ENCODE measurements at places on chromosomes 4 and X.

GRCh38 chr4:12186526-12186925 is 757.8 kb upstream of the HS3ST1 start:
- no peak for DNase-seq

DNA sequence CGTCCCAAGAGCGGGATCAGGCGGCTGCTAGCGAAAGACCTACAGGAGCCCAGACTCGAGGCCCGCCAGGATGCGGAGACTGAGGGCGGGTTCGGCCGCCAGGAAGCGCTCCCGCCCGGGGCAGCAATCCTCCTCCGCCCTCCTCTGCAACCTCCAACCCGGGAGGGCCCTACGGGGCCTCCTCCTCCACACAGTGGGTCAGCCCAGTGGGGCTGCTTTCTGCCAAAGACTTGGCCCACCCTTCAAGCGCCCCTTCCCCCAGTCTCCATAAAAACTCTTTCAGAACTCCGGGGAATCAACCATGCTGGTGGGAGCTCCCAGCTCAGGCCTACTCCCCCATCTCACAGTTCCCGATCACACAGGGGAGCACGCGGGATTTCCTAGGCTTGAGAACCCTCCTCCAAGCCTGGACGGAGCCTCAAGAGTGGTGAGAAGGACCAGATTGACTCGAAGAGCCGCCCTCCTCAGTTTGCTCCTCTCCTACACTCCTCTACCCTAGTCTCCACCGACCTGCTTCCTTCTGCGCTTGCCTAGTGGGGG is 77.5 kb downstream of the RLIM start:
- DNase-seq = no peak

DNA sequence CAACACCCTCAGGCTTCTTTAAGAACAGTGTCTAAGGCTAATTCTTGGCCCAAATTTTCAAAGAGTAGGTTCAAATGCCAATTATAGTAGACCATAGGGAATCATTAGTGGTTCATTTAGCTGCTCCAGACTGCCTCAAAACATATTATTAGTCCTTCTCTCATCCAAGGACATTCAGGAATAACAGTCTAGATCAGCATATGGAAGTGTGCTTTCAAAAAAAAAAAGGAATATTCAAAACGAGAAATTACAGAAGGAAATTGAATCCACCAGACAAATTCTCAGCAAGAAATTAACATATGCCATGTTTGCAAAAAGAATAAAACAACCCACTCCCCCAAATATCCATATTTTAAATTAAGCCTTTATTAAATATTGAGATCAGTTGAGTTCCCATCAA is 293.1 kb downstream of the SMARCA1 start:
- no peak for DNase-seq

- DNase-seq = no peak
Observed at GRCh38 chr4:100147198-100147597, 43.1 kb downstream of the DDIT4L start.

- DNase-seq = no peak
Observed at GRCh38 chr4:141416677-141417363, 196.1 kb downstream of the ZNF330 start.

DNA sequence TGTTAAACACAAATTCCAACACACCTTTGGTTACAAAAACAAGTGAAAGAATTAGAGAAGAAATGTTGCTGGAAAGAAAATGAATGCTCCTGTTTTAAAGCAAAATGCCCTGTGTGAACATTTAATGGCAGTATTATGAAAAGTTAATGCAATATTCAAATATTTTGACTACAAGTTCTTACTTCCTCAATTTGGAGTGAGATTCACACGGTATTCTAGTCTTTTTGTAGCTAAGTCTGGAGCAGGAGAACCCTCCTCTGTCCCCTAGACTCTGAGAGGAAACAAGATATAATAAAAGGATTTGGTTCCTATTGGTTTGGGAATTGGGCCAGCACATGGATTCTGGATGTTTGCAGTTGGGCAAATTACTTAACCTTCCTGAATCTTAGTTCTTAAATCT is 12.7 kb downstream of the MAD2L1 start:
- no peak for DNase-seq

DNA sequence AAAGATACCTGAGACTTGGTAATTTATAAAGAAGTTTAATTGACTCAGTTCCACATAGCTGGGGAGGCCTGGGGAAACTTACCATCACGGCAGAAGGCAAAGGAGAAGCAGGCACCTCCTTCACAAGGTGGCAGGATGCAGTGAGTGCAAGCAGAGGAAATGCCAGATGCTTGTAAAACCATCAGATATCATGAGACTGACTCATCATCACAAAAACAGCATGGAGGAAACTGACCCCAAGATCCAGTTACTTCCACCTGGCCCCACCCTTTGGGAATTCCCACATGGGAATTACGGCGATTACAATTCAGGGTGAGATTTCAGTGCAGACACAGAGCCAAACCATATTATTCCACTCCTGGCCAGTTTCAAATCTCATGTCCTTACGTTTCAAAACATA is 514.7 kb upstream of the SPANXN1 start:
- no peak for DNase-seq

GRCh38 chrX:115311601-115312001 is 22.1 kb downstream of the LUZP4 start:
- DNase-seq = no peak

DNA sequence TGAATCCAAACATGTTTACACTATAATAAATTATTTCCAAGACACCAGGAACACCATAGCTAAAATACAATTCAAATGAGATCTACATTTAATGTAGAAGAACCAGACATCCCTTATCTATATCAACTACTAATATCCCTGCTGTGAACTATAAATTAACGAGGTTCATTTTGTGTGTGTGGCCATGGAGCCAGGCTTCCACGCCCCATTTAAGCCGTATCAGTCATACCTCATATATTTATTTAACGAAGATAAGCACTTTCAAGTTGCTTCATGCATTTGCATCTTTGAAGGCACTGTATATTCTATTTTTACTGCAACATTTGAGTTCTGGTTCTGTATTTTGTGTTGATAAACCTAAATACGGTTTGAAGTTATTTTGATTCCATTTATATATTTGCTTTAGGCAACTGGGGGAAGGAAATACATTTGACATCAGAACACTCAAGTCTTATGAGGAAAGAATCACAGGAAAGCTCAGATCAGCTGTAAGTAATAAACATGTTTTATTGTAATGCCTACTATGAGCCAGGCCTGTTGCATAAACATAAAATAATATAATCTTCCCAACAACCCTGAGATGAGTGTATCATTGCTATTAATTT is 45.1 kb upstream of the WDR17 start:
- DNase-seq = no peak

DNA sequence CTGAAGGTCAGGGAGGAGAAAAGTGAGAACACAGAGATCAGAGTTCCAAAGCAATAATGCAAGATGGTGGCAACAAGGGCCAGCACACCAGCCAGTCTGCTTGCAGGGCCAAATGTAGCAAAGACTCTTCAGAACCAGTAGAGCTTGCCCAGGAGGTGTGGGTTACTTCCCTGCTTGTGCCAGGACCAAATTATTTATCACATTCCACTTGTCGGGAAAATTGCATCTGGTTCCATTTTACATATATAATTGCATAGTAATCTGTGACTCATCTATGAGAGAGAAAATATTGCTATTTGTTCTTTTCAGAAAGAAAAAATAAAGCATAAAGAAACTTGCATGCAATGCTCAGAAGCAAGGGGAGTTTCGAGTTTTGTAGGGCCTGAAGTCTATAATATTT is 41.4 kb downstream of the MAML3 start:
- no peak for DNase-seq

- no peak for DNase-seq
Observed at GRCh38 chr4:62320612-62321011, 1120.5 kb downstream of the ADGRL3 start.

- no peak for DNase-seq
Observed at GRCh38 chr4:140158365-140159030, 4.5 kb upstream of the MAML3 start.

GRCh38 chr4:53378171-53378482 is 686 bp downstream of the FIP1L1 start:
- no peak for DNase-seq

GRCh38 chr4:20487852-20488251 is 212.4 kb upstream of the PACRGL start:
- no peak for DNase-seq

- peak; percentile 6 for DNase-seq
Observed at GRCh38 chrX:74924449-74925224, 615 bp downstream of the NEXMIF start.

DNA sequence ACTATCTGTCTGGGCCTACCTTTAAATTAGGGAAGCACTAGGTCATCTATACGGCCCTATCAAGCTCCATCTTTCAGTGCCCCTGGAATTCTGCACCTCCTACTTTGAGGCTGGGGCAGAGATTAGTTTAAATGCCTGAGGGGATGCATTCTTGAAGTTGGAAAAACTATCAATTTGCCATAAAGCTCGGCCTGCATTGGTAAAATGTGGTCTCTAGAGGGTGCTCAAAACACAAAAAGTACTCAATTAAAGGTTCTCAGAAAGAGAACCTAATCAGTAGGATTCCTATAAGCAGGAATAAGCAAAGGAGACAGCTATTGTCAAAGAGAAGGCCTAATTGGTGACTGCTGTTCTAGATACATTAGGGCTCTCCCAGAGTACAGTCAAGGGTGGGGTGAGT is 111.7 kb downstream of the AMER1 start:
- DNase-seq = no peak

DNA sequence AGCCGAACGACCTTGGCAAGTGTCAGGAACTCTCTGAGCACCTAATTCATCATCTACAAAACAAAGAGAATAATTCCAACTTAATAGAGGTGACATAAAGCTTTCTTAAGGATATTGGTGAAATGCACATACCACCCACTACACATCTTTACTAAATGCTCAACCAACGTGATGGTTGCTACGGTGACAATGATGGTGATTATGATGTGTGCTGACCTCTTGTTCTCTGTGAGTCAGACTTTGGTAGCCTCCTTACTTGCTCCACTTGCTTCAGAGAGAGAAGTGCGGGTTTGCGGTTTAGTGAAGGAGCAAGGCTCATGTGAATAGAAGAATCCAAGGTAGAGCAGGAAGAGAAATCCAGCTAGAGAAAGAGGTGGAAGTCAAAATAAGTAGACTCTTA is 52.8 kb upstream of the CLNK start:
- DNase-seq = no peak

DNA sequence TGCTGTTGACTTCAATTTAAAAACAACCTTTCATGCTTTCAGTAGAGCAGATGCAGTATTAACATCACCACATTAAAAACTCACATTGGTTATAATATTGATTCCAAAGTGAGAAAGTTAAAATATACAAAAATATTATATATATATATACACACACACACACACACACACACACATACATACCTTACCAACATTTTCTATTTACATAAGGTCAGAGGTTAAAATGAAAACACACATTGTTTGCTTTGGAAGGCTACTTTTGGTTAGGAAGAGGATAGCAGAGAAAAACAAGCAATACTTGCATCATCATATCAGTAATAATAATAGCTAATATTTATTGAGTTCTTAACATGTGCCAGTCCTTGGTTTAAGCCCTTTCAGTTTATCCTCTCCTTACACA is 226.5 kb downstream of the PPP4R3C start:
- no peak for DNase-seq

DNA sequence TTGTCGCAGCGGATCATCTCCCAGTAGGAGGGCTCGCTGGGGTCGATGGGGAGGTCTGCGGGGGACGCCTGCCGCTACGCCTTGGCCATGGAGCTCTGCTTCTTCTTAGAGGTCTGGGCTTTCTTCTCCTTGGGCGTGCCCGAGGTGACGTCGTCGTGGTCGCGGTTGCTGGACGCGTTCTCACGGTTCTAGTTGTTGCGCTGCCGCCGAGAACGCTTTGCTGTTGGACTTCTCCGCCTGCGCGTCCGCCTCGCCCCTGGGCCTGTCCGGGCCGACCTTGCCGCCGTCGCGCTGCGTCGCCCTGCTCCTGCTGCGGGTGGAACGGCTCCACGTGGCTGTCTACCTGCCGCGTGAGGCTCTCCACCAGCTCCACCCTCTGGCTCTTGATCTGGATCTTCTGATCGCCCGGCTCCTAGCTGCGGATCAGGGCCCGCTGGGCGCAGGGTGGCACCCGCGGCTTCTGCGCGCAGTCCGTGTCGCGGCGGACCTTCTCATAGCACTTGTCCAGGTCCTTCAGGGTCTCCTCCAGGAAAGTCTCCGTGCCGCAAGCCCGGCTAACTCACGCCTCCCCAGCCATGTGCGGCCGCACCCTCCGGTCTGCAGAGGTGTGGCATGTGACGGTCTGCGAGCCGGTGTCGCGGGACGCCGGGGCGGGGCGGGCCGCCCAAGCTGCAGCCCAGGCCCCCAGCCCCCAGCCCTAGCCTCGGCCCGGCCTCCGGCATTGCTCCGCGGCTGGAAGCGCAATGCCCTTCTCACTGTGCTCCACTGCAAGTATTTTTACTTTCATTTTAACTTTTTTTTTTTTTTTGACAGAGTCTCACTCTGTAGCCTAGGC is 40.5 kb upstream of the OGT start:
- peak; percentile 16 for DNase-seq

DNA sequence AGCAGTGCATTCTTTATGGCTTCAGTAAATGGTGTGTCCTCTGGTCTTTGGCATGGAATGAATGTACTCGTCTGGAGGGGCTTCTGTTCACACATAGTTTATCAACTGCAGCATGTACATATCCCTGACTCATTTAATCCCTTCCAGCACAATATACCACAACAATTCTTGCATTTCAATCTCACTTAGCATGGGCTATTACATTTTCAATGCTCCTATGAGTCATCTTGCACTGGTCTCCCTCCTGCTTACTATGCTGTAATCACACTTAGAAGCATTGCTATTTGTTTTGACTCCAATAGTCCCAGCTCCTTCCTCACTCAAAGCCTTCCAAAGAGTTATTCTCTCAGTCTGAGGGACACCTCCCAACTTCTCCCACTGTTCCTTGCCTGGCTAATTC is 180.9 kb upstream of the NUDT10 start:
- no peak for DNase-seq

- no peak for DNase-seq
Observed at GRCh38 chr4:81946996-81947395, 426.8 kb downstream of the HNRNPD start.

- DNase-seq = no peak
Observed at GRCh38 chrX:80917919-80918318, 108.2 kb upstream of the BRWD3 start.

DNA sequence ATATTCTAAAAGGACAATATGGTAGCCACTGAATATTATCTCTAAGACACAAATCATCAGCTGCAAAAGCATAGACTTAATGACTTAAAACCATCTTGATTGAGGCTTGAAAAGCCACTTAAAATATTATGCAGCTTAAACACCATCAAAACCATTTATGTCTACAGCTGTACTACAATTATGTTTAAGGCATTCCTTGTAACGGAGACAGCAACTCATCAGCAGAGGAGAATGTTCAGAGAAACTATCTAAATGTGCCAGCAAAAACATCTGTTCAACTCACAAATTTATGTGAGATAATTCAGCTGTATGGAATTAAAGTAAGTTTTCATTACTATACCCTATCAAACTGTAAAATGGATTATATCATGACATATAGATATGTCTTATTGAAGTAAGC is 147.9 kb upstream of the CTSO start:
- DNase-seq = no peak

All from activated T-cell treated with anti-CD3 and anti-CD28 coated beads for 24 hours (primary cell).